PC-9 (cell line): ENCODE measurements at places on chromosomes 1 and 21. TPM values are rescaled to one million over a fixed set of nuclear protein-coding genes. Genes with fewer than 3 reads are reported as not detected.
A peak's percentile ranks its signal among the peaks of the same experiment; 100 is the strongest.

DNA sequence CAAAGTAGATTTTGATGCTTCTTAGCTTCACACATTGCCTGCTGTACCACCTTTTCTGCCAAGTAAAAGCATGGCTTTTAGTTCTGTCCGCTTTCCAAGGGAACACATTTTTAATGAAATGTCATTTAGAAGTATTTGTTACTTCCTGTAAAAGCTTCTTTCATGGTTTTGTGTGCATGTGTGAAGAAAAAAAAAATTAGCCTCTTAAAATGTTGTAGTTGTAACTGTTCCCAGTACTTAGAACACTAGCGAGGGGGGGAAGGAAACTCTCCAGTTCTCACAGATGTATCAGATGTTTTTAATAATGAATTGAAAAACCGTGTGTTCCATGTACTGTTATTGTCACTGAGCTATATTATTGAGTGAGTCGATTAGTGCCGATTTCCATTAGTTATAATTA, 568.3 kb upstream of the ADGRL2 start:
- DNase-seq: no peak

- DNase-seq: no peak
Observed at GRCh38 chr1:89670711-89671110, 37.8 kb downstream of the LRRC8C start.

GRCh38 chr1:37811027-37811655, 3.1 kb upstream of the YRDC start:
- DNase-seq: peak; percentile 72

DNA sequence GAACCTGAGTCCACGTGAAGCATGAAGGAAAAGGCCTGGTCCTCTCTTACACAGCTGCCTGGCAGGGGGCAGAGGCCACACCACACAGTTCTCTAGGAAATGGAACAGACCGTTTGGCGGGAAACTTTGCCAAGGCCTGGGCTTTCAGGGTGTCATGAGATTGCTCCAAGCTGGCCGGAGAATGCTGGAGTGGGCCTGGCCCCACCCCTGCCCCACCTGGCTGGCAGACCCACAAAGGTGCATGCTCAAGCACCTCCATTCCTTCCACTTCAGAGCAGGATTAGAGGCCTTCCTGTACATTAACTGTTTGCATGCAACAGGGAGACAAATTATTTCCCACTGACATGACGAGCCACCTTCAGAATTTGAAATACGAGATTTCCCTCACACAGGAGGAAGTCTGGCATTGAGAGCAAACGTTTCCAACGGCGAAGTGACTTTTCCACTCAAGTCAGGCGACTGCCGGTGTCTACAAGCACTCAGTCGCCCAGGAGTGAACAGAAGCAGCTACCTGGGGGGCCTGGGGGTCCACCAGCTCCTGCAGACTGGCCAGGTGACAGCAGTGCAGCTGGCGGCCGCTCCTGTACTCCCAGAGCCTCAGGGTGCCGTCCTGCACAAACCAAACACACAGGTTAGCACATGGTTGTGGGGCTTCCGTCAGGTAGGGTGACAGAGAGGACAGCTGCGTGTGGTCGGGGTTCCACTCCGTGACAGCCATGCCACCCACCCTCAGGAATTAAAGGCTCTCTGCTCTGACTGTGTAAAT, 24.0 kb downstream of the WDR4 start:
- DNase-seq: no peak

LCE1A gene
- total RNA-seq: not detected in 2 replicates
